ENCODE measurements at places on chromosomes 5 and 9.

DNA sequence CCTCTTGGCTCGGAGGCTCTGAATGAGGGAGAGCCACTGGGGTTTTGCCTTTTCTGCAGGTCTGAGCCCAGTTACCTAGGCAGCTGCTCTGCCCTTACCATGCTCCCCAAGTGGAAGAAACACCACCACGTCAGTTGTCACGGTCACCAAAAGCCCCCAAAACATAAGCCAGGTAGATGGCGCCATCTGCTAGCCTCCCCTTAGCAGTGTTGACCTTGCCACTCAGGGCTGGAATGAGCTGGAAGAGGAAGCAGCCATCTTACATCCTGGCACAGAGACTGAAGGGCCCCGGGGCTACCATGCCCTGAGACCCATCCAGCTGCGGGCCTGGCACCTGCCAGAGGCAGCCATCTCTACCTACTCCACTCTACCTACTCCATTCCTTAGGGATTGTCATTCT lies 7.4 kb downstream of the ZER1 start:
- DNase-seq, result no peak

DNA sequence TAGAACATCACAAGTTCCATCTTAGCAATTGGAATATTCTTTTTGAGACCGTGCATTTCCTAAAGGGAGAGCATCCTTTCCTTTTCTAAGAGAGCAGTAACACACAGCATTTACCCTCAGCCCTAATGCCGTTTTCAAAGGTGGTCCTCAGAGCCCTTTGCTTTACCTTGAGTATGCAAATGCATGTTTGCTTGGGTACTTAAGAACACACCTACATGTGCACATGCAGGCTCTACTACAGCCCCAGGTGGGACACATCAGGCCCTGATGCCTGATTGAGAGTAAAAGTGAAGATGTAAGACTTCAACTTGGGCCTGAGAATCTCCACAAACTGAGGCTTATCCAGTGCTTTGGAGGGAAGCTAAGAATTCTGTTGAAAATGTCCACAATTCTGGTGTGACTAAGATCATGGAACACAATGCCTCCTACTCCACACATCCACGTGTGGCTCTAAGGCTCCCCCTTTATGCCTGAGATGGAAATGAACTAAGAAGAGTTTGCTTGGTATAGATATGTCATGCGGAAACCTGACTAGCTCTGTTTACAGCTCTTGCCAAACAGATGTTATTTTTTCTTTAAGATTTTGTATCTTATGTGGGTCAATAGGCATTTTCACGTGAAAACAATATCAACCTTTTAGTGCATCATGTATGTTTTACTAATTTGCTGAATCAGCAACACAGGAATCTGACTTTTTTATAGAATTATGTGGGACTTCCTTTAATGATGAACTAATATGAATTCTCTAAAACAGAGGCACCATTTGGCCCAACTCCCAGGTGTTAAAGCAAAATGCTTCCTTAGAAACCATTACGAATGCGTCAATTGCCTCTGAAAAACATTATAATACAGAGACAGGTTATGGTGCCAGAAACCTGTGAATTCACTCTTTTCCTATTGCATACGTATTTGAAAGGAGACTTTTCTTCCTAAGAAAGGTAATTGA lies 48.9 kb upstream of the SLC2A8 start:
- DNase-seq, result peak; percentile 56

DNA sequence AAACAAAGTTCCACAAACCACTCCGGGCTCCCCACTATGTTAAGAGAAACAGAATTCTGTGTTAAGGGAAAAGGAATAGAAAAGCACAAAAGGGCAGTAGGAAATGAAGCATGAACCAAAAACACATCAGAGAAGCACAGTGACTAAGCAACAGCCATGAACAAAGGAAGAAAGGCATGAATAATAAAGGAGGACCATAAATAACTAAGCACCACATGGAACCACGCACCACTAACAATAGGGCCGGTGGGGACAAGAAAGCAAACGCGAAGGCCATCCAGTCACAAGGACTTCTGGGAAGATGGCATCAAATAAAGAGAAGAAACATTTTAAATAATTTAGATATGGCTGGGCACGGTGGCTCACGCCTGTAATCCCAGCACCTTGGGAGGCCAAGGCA lies 18.0 kb downstream of the PRUNE2 start:
- DNase-seq, result no peak

DNA sequence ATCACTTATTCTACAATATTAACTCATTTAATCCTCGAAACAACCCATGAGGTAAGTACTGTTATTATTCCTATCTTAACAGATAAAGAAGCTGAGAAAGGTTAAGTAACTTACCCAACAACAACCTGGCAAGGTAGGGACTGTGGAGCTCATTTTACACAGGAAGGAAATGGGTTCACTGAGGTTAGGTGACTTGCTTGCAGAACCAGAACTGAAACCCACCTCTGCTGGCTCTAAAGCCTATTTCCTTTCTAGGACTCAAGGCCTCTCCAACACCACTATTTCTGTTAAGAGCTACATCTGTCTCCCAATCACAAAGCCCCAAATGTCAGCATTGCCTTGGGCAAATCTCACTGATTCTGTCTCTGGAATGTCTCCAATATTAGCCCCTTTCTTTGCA lies 38.9 kb upstream of the IFNK start:
- no peak for DNase-seq

DNA sequence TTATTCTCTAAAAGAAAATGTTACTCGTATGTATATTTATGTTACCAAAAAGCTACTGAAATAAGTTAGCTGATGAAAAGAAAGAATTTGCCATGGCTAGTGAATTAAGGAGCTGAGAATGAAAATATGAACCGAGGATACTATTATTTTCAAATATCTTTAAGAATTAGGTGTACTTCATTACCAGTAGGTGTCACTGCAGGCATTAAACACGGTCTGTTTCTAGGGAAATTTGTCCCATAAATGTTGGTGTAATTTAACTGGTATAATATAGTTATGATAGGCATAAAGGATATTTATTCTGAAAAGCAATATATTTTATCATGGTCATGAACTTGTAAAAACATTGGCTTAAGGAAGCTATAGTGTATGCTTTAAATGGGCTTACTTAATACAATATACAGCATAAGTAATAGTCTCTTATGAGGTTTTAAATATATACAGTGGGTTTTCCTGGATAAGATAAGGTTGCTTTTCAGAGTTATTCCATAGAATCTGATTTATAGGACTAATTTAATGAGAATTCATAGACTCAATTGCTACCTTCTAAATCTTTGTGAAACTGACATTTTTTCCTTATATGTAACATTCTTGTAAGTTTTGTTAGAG lies 72.4 kb upstream of the MPDZ start:
- peak; percentile 11 for DNase-seq

GRCh38 chr9:116323571-116323970 lies 170.0 kb downstream of the PAPPA start:
- no peak for DNase-seq

- DNase-seq, result peak; percentile 79
These were observed 13.9 kb upstream of the ANXA6 start for GRCh38 chr5:151171529-151171928.

- DNase-seq, result no peak
These were observed 14.4 kb upstream of the CCDC69 start for GRCh38 chr5:151238303-151238741.

GRCh38 chr9:132078699-132079356 lies 839 bp downstream of the MED27 start:
- DNase-seq, result peak; percentile 8

- DNase-seq, result no peak
These were observed 144.4 kb downstream of the COMMD10 start for GRCh38 chr5:116229131-116229689.

DNA sequence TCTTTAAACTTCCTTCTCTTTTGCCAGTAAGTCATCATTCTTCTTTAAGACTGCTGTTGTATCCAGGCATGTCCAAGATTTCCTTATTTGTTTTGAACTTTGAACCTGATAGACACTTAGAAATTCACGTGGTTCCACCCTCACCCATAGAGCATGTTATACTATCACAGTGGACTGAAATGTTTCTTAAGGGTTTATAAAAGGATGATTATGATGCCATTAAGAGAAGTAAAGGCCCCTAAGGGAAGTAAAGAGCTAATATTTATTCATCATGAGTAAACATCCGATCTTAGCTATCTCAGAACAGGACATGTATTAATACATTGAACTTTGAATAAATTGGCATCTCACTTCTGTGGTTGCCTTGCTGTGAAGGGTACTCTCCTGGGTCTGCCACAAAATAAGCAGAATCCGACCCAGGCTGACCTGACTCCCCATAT lies 49.8 kb downstream of the PRKACG start:
- DNase-seq, result no peak

DNA sequence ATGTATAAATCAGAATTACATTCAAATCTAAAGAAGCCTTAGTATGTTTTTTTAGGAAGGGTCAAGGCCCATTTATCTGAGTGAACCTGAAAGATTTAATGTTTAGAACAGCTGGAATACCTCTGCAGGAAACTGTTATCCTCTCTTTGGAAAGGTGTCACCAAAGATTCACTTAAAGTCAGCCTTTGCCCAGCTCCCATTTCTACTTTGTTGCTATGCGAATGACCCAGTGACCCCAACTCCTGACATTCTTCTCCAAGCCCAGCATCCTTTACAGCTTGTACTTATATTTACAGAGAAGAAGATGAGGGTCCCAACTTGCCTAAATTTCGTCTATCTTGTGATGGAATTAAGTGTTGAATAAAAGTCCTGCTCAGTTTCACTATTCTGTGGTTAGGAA lies 1198.6 kb downstream of the CDH12 start:
- no peak for DNase-seq

DNA sequence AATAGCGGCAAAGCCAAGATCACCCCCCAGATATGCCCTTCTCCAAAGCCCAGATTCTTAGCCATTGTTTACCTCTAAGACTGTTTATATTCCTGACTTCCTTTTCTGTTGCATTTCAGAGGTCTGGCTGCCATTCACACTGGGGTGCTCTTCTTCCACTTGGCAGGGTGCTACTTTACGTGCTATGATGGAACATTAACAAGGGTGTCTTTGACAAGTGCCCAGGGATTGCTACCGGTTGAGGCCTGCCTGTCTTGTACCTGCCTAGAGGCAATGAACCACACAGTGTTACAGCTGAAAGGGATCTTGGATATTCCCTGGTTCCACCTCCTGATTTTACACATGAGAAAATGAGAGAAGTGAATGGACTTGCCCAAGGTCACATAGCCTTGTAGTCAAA lies 352.1 kb upstream of the KIF2A start:
- DNase-seq, result no peak

- no peak for DNase-seq
These were observed 61.7 kb upstream of the ZFR start for GRCh38 chr5:32506201-32506661.

DNA sequence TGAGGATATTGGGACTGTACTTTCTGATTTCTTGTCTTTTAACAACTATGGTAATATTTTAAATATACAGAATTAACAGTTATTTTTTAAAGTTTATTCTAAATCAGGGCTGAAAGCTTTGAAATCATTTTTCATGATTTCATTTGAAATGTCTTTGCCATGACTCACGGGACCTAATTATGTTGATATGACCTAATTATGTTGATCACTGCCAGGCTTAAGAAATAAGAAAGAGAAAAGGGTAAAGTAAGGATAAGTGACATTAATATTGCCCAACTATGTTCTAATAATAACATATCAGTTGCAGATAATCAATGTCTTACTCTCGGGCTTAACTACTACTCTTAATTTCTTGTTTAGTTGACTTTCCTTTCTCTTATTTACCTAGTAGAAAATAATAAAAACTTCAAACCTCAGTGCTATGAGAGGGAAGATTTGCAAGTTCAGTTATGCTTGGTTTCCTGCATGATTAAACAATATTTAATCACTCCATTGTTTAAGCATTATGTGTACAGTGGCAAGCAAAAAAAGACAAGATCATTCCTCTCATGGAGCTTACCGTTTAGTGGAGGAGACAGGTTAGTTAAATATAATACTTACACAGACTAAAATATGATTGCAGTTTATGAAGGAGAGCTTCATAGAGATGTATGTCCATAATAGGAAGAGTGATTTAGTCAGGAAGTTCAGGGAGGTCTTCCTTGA lies 67.0 kb upstream of the EIF4EBP3 start:
- no peak for DNase-seq

DNA sequence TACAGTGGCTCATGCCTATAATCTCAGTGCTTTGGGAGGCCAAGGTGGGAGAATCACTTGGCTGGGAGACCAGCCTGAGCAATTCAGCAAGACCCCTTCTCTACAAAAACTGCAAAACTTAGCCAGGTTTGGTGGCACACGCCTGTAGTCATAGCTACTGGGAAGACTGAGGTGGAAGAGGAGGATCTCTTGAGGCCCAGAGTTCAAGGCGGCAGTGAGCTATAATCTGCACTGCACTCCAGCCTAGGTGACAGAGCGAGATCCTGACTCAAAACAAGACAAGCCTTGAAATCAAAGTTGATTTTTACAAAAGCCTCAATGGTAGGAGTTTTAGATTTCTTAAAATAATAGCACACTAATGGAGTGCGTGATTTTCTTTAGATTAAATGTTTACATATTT lies 14.6 kb downstream of the UBE2D2 start:
- DNase-seq, result no peak

DNA sequence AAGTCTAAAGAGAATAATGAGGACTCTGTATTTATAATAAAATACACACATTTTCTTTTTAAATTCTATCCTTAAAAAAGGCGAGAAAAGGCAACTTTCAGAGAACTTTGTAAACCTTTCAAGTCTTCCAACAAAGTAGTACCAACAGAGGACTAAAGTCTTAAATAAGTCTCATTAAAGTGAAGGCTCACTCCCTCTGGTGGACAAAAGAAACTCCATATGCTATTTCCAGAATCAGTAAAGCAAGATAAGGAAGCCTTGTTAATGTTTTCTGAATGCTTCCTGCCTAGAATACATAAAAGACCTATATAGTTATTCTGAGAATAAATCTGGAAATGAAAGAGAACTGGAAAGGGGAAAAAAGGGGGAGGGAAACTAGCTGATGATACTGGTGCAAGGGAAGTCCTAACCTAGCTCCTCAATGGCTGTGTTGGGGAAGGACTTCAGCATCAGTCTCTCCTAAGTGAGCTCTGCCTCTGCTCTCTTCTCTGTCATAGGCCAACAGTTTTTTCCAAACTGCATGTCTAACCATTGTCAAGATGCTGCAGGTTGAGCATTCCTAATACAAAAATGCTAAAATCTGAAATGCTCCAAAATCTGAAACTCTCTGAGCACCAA lies 7.2 kb downstream of the HMGCS1 start:
- DNase-seq, result peak; percentile 67

DNA sequence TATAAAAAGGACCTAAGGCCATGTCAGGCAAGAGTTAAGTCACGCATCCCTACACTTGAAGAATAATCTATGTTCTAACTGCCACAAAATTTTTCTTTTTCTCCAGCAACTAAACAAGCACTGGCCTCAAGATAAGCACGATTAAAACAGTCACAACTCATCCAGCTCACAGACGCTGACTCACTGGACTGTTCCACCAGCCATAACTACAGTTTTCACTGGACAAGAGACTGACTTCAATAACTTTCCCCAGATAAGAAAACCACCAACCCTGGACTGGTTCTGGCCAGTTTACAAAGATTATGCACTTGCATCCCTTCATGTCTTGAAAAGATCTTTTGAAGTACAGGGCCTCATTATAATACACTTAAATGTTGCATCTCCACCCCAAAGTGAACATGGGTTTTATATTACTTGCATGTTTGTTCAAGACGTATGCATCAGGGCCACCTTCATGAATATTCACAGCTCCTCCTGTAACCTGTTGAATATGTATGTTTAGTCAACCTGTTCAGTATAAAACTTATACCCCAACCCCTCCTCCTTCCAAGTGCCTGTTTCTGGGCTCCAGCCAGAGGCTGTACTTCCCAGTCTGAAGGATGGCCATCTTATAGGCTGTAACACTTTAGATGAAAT lies 129.3 kb upstream of the EPB41L4A start:
- DNase-seq, result no peak

- no peak for DNase-seq
These were observed 29.5 kb upstream of the LRRC14B start for GRCh38 chr5:161803-162110.
